Cortex of kidney (tissue), 1 donor: ENCODE measurements at places on chromosomes 1 and 21.

GRCh38 chr1:59482986-59483385 lies 186.1 kb downstream of the FGGY start:
- DNase-seq, result no peak

DNA sequence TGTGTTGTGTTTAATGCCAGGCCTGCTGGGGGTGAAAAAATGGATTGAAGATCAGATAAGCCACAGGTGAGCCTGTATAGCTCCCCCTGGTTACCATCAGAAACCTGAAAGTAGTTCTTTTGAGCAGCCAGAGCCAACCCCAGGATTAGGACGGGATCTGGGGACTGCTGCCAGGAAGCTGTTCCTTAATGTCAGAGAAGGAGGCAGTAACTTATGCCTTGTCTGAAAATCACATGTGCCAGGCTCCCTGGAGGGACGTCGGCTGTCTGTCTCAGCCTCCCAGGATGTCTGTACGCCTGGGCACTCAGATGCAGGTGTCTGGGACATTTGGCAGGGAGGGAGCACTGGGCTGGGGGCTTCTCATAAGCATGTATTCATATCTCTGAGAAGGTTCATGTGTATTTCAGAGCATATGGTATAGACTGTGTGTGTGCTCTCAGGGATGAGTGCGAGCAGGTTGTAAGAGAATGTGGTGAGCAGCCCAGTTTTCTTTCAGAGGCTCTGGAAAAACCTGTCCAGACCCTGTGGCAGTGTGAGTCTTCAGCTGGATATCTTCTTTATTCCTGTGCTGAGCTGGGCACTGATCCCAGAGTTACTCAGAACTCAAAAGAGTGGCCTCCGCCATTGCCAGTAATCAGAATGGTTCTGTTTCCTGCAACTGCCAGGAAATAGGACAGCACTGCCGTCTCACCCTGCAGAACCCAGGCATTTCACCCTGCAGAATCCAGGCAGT lies 2.8 kb downstream of the FAM43B start:
- no peak for DNase-seq

- no peak for DNase-seq
Measured at GRCh38 chr21:32192291-32193097, 86.4 kb downstream of the MIS18A start.

DNA sequence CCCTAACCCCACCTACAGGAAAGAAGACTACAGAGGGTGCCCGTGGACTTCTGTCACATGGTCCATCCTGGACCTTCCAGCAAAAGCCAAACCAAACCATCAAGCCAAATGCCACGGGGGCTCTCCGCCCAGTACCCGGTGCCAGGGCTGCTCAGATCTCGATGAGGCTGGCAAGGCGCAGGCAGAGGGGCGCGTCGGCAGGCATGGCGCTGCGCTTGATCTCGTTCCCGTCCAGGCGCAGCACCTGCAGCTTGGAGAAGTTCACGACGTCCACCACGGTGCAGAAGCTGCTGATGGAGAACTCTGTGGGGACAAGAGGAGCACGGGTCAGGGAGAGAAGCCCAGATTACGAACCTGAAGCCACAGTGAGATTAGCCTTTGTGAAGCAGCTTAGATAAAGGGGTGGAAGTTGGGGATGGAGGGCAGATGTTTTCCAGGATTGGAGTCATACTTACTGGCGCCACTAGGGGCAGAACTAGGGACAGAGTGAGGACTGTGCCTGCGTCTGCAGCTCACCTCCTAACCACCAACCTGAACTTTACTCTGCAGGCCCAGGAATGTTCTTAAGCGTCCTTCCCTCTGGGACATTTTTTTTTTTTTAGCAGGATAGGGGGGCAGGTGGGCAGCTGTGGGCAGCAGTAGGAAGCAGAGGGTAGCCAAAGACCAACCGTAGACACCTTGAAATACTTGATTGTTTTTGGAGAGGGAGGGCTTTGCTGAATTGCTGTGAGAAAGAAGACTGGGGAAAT lies 8.6 kb downstream of the FMOD start:
- no peak for DNase-seq

GRCh38 chr21:45248893-45249381 lies 38.8 kb downstream of the POFUT2 start:
- no peak for DNase-seq
